ENCODE measurements at places on chromosomes 12 and 14. TPM values are rescaled to one million over a fixed set of nuclear protein-coding genes. Genes with fewer than 3 reads are reported as not detected.

Gene KIAA0586
- 25.9 TPM for total RNA-seq

Gene CELA1
- not detected for total RNA-seq

Gene ARHGEF25
- 7.4 TPM for total RNA-seq

Gene ZDHHC22
- total RNA-seq = 0.24 TPM

Gene HIP1R
- 122 TPM for total RNA-seq

Data from endothelial cell of umbilical vein (primary cell).